ENCODE measurements at places on chromosomes 12 and 14. TPM values are rescaled to one million over a fixed set of nuclear protein-coding genes. Genes with fewer than 3 reads are reported as not detected.

DNA sequence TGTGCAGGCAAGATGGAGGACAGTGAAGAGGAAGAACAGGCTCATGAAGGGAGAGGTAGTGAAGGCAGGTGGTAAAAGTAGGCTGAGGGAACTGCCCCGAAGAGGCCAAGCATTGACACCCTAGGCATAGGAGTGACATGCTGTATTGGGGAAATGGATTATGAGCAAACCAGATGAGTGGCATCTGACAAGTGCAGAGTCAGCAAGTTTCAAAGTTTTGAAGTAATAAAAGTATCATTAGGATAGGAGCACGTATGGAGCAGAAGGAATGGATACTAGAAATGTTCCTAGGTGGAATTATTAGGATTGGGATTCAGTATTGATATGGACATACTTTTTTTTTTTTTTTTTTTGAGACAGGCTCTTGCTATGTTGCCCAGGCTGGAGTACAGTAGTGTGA is 139.8 kb downstream of the SAMD4A start:
- DNase-seq, result no peak
- no peaks in the 10 kb centered on the region for H3K4me1 ChIP-seq
- no peaks in the 10 kb centered on the region for H3K36me3 ChIP-seq
- H3K27me3 ChIP-seq, result no peaks in the 10 kb centered on the region
- H3K27ac ChIP-seq, result no peak overlapping the region
- no peak overlapping the region for H3K4me3 ChIP-seq

SERPINA10 gene
- not detected for total RNA-seq

DNA sequence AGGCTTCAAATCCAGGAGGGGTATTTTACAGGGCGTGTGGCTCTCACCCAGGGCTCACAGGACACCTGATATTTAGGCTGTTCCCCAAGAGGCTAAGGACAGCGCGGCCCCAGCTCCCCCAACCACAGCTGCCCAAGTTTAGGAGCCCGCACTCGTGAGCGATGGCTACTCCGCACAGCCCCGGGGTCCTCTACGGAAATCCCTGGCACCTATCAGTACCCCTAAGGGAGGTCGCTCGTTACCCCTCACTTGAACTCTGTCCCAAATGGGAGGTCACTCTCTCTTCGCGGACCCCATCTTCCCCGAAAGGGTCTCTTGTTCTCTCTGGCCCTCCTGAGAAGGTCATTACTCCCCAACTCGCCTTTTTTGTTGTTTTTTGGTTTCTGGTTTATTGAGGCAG is 708 bp upstream of the P2RX4 start:
- peak overlapping the region; percentile 91 for H3K27ac ChIP-seq
- no peaks in the 10 kb centered on the region for H3K27me3 ChIP-seq
- H3K36me3 ChIP-seq, result no peaks in the 10 kb centered on the region

DNA sequence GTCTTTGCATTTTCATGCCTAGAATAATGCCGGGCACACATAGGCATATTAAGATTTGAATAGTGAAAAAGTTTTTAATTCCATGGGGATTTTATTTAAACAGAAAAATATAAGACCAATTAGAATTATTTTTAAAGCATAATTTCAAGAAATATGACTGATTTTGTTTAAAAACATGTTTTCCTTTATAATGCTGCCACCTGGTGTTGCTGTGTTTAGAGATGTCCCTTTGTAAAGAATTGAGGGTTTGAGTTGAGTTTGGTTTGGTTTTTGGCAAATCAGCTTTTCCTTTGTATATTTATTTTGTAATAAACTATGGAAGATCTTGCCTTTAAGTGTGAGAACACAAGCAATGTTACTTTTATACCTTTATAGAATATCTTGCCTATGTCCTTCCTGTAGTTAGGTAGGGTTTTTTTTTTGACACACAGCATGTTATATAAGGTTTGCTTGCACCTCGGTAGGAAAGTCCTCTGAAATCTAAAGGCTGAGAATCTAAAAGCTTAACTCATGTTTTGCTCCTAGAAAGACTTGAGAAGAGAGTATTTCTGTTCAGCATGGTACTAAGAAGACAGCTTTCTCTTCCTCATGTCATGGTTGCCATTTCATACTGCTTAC is 31.4 kb upstream of the SNAPC1 start:
- no peak for DNase-seq
- no peaks in the 10 kb centered on the region for H3K27me3 ChIP-seq
- H3K27ac ChIP-seq, result no peak overlapping the region
- H3K4me1 ChIP-seq, result no peaks in the 10 kb centered on the region

ANO4 gene
- 7.2 TPM for total RNA-seq

- H3K4me1 ChIP-seq, result no peaks in the 10 kb centered on the region
- H3K27me3 ChIP-seq, result no peaks in the 10 kb centered on the region
- no peak overlapping the region for H3K27ac ChIP-seq
- no peak for DNase-seq
- no peak overlapping the region for H3K4me3 ChIP-seq
- no peaks in the 10 kb centered on the region for H3K36me3 ChIP-seq
Measured at GRCh38 chr12:100553936-100554335, 19.5 kb upstream of the GAS2L3 start.

DNA sequence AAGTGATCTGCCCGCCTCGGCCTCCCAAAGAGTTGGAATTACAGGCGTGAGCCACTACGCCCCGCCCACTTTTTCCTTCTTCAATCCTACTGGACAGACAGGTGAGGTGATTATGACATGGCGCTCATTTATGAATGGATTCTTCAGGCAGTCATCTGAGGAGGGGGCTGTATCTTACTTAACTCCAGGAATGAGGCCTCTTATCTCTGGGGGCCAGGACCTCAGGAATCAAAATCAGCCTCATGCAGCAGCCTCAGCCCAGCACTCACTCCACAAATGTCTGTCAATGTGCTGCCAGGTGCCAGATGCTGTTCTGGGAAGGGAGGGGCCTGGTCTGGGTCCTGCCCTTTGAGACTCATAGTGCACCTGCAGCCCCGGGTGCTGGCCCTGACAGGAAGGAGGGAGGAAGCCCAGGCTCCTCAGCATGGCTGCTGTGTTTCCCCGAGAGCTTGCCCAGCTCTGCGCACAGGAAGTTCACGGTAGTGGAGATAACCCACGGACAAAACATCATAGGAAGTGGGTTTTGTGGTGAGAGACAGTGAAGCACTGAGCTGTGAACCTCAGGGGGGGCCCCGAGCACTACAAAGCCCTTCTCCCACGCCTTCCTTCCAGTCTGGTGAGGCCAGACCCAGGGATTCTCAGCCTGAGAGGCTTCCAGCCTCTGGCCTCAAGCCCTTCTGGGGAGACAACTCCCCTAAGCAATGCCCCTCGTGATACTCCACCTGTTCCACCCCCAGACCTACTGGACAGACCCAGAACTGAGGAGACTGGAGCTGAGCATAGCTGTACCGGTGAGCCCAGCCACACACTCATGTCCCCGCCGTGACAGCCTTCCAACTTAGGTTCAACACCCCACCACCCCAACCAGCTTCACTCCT is 22.3 kb downstream of the GALNT6 start:
- peak; percentile 8 for DNase-seq
- H3K27ac ChIP-seq, result no peak overlapping the region
- no peaks in the 10 kb centered on the region for H3K27me3 ChIP-seq
- no peak overlapping the region for H3K4me3 ChIP-seq
- H3K4me1 ChIP-seq, result no peaks in the 10 kb centered on the region
- no peaks in the 10 kb centered on the region for H3K36me3 ChIP-seq

LUM gene
- total RNA-seq, result 56.1 TPM

DGKA gene
- 74.9 TPM for total RNA-seq

GRCh38 chr12:91935296-91935695 is 210.3 kb downstream of the BTG1 start:
- H3K36me3 ChIP-seq, result no peaks in the 10 kb centered on the region
- peaks cover 4% of the 10 kb centered on the region for H3K4me1 ChIP-seq
- H3K27ac ChIP-seq, result no peak overlapping the region
- no peak for DNase-seq

KCNK10 gene
- 4.9 TPM for total RNA-seq

PARP11 gene
- 26.8 TPM for total RNA-seq

ERBB3 gene
- total RNA-seq, result 77.3 TPM

DNA sequence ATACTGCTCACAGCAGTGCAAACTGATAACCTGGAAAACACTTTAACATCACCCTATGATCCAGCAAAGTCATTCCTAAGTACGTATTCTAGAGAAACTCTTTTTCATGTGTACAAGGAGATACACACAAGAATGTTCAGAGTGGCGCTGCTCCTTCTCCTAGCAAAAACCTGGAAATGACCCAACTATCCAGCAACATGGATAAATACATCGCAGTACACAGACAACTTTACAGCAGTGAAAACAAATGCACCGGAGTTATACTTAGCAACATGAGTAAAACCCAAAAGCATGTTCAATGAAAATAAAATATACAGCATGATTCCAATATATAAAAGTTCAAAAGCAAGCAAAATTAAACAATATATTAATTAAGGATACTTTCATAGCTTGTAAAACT is 18.7 kb downstream of the SART3 start:
- no peaks in the 10 kb centered on the region for H3K36me3 ChIP-seq
- no peak overlapping the region for H3K4me3 ChIP-seq
- no peaks in the 10 kb centered on the region for H3K4me1 ChIP-seq
- DNase-seq, result no peak
- H3K27me3 ChIP-seq, result no peaks in the 10 kb centered on the region

DNA sequence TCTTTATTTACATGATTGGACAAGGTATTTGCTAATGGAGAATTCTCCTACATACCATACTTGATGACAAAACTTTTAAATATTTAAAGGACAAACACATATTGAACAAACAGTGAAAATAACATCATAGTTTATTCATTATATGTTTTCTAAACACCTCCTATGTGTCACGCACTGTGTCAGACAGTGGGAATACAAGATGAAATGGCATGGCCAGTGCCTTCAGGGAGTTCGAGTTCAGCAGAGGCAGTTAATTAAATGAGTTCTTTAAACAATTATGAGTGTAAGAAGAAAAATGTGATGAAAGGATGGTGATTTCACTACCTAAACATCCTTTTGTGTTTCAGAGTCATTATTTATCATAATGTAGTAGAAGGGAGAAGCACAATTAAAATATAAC is 159.8 kb downstream of the KCNH5 start:
- no peak overlapping the region for H3K27ac ChIP-seq
- no peak overlapping the region for H3K4me3 ChIP-seq
- no peaks in the 10 kb centered on the region for H3K36me3 ChIP-seq
- no peaks in the 10 kb centered on the region for H3K4me1 ChIP-seq
- no peaks in the 10 kb centered on the region for H3K27me3 ChIP-seq

- H3K4me3 ChIP-seq, result no peak overlapping the region
- DNase-seq, result no peak
- no peaks in the 10 kb centered on the region for H3K27me3 ChIP-seq
- H3K4me1 ChIP-seq, result no peaks in the 10 kb centered on the region
- H3K36me3 ChIP-seq, result no peaks in the 10 kb centered on the region
- no peak overlapping the region for H3K27ac ChIP-seq
Measured at GRCh38 chr14:36852981-36853691, 191.5 kb downstream of the PAX9 start.

TROAP gene
- total RNA-seq, result 0.46 TPM

DNA sequence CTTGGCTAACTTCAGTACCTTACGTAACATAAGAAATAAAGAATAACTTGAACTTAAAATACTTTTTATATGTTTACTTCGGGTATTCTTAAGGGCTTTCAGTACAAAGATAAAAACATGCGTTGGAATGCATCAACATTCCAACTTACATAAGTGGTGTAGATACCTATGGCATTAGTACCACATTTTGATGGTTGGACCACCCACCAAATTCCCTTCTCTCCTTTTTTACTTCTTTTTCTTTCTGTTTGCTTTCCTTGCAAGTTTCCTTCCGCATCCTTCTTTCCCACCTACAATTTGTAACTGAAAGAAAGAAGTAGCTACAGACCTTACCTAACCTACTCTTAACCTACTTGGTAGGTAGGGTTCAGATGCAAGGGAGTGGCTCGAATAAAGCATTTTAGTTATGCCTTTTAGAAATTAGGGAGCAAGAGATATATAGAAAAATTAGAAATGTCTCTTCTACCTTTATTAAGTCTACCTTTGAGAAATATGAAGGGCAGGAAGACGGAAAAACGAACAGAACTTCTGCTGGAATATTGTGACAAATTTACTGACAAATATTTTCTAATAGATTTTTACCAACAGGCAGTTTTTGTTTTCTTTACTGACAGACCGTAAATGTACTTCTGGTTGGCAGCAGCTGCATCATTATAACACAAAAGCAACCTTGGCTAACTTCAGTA is 2.1 kb upstream of the ARHGAP5 start:
- no peaks in the 10 kb centered on the region for H3K4me1 ChIP-seq
- H3K4me3 ChIP-seq, result peak overlapping the region; percentile 94
- no peaks in the 10 kb centered on the region for H3K27me3 ChIP-seq
- H3K36me3 ChIP-seq, result no peaks in the 10 kb centered on the region
- H3K27ac ChIP-seq, result peak overlapping the region; percentile 100

DNA sequence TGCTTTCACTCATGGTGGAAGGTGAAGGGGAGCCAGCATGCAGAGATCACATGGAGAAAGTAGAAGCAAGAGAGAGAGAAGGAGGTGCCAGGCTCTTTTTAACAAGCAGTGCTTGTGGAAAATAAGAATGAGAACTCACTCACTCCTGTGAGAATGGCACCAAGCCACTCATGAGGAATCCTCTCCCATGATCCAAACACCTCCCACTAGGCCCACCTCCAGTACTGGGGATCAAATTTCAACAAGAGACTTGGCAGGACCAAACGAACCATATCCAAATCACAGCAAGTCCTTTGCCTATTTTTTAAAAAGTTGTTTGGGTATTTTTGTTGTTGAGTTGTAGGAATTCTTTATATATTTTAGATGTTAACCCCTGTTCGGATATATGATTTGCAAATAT is 245.9 kb upstream of the ARID2 start:
- no peak overlapping the region for H3K4me3 ChIP-seq
- no peaks in the 10 kb centered on the region for H3K4me1 ChIP-seq
- no peak for DNase-seq
- H3K36me3 ChIP-seq, result no peaks in the 10 kb centered on the region
- H3K27me3 ChIP-seq, result no peaks in the 10 kb centered on the region
- H3K27ac ChIP-seq, result no peak overlapping the region

DNA sequence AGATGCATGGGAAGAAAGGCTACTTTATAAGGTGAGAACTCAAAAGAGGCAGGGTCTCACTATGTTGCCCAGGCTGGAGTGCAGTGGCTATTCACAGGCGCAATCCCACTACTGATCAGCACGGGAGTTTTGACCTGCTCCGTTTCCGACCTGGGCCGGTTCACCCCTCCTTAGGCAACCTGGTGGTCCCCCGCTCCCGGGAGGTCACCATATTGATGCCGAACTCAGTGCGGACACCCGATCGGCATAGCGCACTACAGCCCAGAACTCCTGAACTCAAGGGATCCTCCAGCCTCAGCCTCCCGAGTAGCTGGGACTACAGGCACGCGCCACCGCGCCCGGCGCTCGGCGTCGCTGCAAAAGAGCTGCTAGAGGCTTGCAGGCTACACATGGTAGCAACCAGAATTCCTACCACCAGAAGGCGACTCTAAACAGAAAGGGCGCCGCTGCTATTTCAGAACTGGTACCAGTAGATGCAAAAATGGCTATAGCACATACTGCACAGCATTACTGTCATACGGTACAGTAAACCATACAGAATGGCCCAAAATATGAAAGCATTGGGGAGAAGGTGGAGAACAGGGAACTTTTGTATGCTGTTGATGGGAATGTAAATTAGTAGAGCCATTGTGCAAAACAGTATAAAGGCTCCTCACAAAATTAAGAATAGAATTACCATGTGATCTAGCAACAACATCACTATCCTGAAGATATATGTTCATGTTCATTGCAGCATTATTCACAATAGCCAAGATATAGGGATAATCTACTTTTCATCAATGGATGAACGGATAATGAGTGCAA is 1.2 kb upstream of the NEMF start:
- peak; percentile 56 for DNase-seq
- no peaks in the 10 kb centered on the region for H3K27me3 ChIP-seq
- peak overlapping the region; percentile 59 for H3K4me3 ChIP-seq

TSPAN9 gene
- 41.9 TPM for total RNA-seq

- no peaks in the 10 kb centered on the region for H3K27me3 ChIP-seq
- H3K4me1 ChIP-seq, result peaks cover 5% of the 10 kb centered on the region
- DNase-seq, result no peak
- H3K27ac ChIP-seq, result peak overlapping the region; percentile 36
Measured at GRCh38 chr12:54352891-54353874, 11.1 kb downstream of the GPR84 start.

Data from prostate gland (tissue), 2 donors.